ENCODE measurements at places on chromosomes 3 and 15.
A peak's percentile ranks its signal among the peaks of the same experiment; 100 is the strongest.

DNA sequence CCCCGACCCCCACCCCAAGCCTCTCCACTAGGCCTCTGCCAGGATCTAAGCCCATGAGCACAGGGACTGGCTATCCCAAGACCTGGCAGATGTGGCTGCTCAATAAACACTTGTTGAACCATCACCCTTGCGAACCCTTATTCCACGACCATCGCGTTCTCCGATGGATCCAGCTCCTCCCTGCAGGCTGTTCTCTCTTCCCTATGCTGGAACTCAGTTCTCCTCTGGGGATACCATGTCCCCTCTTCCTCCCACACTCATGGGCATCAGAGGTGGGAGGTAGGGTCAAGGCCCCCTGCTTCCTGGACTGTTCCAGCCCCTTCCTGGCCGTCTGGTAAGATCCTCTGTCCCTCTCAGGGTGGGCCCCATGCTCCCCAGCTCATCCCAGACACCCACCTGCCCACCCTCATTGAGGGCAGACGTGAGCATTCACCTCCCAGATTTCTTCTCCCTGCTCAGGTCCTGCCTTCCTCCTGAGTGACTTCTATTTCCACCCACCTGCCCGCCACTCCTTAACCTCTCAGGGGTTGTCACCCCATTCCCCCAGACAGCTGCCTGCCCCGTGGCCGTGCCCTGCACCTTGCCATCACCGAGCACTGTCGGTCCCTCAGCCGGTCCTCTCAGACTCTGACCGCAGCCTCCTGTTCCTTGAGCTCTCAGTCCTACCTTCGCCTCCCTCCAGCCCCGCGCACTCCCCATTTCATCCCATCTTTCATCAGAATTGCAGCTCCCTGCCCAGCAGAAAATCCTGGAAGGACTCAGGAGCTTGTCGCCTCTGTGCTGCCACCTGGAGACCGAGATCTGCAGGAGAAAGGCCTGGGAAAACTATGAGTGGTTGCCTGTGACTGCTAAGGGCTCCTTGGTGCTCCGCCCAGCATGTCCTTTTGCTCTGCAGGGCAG lies 42.0 kb downstream of the PML start:
- no peak for DNase-seq

DNA sequence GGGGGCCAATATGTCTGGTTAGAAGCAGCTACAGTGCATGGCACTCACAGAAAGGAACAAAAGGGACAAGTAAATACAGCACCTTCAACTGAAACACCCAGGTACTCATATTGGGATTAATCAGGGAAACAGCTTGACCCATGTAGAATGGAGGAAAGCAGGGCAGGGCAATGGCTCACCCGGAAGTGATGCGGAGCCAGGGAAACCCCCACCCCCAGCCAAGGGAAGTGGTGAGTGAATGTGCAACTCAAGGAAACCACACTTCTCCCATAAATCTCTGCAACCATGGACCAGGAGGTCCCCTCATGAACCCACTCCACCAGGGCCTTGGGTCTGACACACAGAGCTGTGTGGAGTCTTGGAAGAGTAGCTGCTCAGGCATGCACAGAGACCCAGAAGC lies 117.1 kb downstream of the MTHFS start:
- no peak for DNase-seq

DNA sequence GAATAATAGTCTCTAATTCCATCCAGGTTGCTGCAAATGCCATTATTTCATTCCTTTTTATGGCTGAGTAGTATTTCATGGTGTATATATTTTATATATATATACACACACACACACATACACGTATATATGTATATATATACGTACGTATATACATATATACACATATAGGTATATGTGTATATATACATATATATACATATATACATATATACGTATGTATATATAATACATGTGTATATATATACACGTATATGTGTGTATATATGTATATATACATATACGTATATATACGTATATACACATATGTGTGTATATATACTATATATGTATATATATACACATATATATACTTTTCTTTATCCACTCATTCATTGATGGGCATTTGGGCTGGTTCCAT lies 13.7 kb upstream of the STRIT1 start:
- DNase-seq = no peak

GRCh38 chr3:141250342-141250741 lies 18.7 kb downstream of the PXYLP1 start:
- DNase-seq = no peak

DNA sequence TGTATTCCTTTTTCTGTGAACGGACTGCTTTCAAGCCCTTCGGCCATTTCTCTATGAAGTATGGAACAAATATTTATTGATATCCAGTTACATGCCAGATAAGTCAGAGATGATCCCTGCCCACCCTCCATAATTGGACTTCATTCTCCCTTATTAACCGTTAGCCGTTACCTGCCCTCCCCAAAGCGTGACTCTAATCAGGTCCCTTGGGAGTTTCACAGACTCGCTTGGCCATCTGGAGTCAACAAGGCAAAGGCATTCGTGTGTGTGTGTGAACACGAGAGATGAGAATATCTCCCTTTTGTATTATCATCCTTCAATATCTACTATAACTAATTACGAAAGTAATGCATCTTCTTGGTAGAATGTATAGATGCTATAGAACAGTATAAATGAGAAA lies 314.5 kb downstream of the TLE3 start:
- DNase-seq = no peak

DNA sequence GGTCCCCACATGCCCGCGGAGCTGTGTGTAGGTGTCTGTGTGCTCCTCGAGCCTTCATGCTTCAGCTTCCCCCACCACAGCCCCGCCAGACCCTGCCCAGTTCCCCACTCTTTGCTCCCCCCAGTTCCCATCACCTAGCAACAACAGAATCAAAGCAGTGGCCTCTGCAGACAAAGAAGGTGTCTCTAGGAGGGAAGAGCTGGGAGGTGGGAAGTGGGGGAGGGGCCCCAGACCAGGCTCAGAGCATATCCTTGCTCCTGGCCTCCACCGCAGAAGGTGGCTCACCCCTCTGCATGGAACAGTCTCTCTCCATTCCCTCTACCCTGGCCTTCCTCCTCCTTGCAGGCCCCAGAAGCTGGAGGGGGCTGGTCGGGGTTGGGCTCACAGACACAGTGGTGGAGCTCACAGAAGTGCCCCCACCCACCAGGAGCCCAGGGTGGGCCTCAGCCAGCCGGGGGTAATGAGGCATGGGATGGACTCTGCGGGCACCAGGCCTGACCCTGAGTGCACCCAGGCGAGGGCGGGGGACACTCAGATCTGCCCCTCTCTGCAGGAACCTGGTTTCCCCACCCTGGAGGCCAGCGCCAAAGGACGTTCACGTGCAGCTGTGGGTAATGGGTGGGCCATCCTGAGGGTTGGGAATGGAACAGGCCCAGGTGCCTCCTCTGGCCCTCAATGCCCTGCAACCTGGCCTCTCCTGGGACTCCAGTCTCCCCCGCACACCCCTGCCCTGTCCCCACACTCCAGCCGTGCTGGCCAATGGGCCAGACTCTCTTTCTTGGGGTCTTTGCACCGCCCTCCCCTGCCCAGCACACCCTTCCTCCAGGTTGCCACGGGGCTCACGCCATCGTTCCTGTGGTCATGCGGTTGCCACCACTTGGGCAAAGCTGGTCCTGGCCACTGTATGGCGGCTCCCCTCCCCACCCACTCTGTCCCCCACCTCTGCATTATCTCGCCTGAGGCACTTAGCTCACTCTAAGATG lies 53.4 kb downstream of the TPRA1 start:
- DNase-seq = no peak

GRCh38 chr15:31200735-31201151 lies 99.2 kb upstream of the TRPM1 start:
- DNase-seq = peak; percentile 18

GRCh38 chr15:69713726-69714559 lies 261.3 kb downstream of the RPLP1 start:
- DNase-seq = peak; percentile 47

GRCh38 chr15:49468481-49468839 lies 45.4 kb downstream of the FGF7 start:
- no peak for DNase-seq

- DNase-seq = no peak
Measured at GRCh38 chr3:65669163-65669875, 369.4 kb downstream of the MAGI1 start.

DNA sequence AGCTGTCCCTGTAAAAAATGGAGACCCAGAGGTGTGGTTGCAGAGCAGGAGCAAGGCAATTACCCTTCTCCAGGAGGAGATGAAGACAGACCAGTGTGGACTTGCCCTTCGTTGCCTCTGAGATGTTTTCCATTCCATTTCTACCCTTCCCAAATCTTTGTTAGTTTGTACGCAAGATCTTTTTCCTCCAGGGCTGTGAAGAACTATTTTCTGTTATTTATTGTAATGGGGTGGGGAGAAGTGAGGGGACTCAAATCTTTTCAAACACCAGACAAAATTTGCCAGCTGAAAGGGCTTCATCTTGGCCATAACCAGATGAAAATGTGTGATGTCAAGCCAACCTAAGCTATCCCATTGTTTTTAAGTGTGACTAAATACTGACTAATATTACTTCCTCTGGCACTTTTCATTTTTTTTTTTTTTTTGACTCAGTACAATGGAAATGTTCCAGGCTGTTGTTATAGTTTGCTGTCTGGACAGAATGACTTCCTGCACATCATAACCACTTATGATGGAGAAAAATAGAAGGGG lies 271.3 kb upstream of the TPRG1 start:
- DNase-seq = no peak

- no peak for DNase-seq
Measured at GRCh38 chr15:79078763-79079410, 11.7 kb downstream of the RASGRF1 start.

- no peak for DNase-seq
Measured at GRCh38 chr3:156460206-156460611, 94.7 kb downstream of the SSR3 start.

GRCh38 chr15:39486621-39487457 lies 94.0 kb upstream of the THBS1 start:
- no peak for DNase-seq

- DNase-seq = no peak
Measured at GRCh38 chr15:52804526-52805081, 14.5 kb upstream of the ONECUT1 start.

- DNase-seq = no peak
Measured at GRCh38 chr15:71639471-71639870, 170.9 kb upstream of the NR2E3 start.

Data from stimulated activated CD4-positive, alpha-beta T cell treated with anti-CD3 and anti-CD28 coated beads, Interleukin-1b, Interleukin-23, amount 100 ng/mL, for 1 hour (primary cell).